ENCODE measurements at places on chromosomes 7 and 10.

DNA sequence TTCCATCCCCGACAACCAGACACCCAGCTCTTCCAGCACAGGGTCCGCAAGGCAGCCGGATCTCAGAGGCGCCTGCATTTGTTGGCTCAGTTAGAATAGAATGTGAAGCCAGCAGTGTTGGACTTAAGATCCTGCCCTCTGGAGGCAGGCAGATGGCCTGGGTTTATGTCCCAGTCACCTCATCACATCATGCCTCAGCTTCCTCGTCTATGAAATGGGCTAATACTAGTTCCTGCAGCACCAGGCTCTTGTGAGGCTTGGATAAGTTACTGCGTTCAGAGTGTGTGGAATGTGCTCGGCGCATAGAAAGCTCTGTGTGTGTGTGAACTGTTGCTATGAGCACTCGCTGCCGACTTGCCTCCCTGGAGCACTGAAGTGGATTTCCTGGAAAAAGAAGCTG lies 202.5 kb upstream of the GPR26 start:
- no peak for DNase-seq

DNA sequence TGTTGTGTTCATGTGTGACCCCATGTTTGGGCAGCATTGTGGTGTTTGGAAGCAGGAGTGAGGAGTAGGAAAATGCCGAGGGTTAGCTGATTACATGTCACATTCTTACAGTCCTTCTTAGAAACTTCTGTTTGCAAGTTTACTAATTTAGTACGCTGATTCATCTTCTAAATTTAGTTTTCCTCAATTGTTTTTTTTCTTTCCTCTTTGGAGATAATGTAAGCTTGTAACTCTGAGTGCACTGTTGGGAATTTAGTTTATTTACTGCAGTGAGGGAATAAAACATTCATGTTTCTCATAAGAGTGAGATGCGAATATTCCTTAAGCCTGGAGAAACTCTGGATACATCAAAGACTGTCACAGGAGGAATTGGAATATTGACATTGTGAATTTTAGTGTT lies 135.0 kb downstream of the NT5C2 start:
- DNase-seq: no peak

DNA sequence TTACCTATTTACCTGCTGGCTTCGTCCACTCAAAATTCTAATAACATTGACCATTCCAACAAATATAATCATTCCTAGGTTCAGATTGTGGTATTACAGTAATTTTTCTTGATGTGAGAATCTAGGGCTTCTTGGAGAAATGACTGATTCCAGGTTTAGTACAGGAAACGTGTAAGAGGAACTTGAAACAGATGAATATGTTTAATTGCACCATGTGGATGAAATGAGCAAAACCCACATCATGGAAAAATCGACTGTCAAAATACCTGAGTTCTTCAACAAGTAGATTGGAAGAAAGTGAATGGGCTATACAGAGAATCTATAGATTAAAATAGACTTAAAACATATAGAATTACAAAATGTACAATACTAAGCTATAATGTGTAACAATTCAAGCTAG lies 24.9 kb upstream of the OR9A4 start:
- no peak for DNase-seq

- no peak for DNase-seq
These were observed 147.3 kb downstream of the SH3PXD2A start for GRCh38 chr10:103707956-103708626.

DNA sequence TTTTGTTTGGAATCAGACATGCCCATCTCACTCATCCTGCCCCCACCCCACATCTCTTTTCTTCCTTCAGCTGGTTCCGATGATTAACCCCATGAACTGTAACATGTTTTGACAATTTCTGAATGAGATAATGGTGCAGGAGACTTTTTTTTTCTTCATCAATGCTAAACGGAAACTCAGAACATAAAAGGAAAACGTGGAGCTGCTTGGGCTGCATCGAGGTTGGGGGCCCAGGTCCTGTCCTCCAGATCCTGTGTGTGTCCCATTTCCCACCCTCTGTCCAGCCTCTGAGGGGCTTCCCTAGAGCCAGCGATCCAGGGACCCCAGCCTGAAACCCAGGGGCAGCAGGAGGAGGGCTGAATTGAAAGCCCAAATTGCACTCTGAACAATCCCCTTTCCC lies 263.8 kb upstream of the GRB10 start:
- DNase-seq: no peak

DNA sequence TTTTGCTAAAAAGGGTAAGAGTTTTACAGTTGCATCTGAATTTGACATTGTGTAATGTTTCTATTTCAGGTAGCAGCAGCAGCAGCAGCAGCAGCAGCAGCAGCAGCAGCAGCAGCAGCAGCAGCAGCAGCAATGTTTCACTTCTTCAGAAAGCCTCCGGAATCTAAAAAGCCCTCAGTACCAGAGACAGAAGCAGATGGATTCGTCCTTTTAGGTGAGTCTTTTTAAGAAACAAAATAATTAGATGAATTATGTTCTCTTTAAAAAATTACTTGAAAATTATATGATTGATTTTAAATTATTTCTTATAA lies 32.6 kb downstream of the UMAD1 start:
- no peak for DNase-seq

DNA sequence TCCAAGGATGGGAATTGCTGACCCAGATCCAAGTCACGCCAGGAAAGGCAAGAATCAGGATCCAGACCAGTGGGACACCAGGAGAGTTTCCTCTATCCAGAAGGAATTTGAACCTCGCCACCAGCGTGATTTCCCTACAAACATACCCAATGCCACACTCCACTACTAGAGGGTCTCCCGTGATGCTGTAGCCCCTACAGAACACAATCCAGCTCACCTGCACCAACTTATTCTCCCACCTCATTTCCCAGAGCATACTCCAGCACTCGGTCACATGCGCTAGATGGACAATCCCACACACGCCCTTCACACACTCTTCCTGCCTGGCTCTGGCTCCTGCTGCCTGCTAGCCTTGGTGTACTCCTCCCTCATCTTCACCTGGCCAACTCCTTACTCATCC lies 142.1 kb upstream of the PDE1C start:
- DNase-seq: no peak

- DNase-seq: no peak
These were observed 95.9 kb upstream of the UNC5B start for GRCh38 chr10:71116426-71116825.

GRCh38 chr10:100569687-100570481 lies 34.1 kb downstream of the HIF1AN start:
- DNase-seq: no peak

DNA sequence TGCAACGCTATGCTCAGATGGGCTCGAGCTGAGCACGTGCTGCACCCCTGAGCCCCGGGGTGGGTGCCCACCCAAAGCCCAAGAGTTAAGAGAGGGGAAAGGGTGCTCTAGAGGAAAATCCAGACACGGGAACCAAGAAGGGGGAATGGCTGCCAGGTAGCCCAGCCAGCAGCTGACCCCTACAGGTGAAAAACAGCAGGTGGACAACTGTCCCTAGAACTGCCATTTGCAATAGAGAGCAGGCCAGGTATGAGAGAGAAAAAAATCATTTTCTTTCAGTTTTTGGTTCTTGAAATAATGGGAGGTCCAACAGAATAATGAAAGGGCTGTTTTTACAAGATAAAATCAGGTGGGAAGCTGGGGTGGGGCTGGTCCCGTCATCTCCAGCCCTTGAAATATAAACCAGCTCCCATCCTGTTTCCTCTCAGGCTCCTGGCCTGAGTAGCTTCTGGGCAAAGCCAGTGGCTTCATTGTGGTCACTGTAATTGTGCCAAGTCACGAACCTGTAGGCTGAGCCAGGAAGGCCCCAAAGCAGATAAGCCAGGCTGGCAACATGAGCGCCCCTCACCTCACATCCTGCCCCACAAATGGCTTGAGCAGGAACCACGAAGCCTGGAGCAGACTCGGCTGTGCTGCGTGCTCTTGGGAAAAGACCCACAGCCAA lies 257.8 kb downstream of the SNX10 start:
- no peak for DNase-seq

DNA sequence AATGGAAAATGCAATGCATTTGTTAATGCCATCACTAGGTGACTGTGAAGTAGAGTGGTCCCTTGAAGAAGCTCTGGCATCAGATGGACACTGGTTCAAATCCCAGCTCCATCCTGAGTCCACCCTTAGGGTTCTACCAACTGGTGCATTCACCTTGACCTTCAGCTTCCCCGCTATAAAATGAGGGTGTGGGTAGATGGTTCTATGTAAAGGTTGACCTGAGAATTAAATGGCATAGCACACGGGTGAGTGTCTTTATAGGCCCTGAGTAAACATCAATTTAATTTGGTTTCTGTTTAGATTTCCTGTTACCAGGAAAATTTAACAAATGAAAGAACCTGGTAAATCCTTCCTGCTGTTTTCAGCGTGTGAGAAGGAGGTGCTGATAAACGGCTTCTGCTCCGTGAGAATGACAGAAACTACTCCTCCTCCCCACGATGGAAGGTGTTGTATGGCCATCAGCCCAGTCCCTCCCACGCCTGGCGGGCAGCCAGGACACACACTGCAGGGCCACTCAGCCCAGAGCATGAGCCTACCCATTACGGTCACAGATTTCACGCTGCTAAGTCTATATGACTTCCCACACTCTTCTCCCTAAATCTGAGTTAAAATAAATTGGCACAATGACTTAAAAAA lies 210.1 kb downstream of the TNS3 start:
- no peak for DNase-seq

DNA sequence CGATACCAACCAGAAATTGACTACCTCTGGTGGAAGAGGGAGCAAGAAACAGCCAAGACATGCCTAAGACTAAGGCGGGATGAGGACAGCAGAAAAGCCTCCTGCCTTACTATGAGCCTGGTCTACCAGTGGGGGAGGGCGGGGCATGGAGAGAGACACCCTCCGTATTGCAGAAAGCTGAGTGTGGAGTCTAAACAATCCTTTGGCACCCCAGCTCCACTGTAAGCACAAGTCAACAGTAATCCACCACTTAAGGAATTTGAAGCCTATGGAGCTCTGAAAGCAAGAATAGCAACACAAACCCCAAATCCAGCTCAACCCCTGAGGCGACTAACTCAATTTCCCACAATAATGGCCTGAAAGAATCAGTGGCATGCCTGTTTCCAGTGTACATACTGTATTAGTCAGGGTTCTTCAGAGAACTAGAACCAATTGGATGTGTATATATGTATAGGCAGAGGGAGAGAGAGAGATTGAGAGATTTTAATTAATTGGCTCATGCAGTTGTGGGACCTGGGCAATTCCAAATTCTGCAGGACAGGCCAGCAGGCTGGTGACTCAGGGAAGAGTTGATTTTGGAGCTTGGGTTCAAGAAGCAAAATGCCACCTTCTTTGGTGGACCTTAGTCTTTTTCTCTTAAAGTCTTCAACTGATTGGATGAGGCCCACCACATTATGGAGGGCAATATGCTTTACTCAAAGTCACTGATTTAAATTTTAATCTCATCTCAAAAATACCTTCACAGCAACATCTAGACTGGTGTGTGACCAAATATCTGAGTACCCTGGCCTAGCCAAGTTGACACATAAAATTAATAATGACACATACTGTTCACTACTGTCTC lies 13.5 kb downstream of the PPIF start:
- DNase-seq: no peak

DNA sequence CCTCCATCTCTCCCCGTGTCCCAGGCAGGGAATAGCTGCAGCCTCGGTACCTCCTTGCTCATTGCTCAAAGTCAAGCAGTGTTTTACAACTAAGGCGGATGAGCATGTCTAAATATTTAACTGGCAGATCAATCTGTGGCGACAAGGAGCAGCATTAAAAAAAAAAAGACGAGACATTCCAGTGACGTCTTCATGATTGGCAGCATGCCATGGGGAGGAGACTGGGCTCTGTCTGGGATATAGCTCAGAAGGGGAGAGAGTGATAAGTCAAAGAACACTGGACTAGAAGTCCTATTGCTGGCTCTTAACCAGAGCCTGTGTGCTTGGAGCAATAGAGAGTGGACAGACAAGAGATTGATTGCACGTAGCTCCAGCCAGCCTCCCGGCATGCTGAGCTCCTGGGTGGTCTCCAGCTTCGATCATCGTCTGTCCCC lies 287.5 kb upstream of the PODXL start:
- DNase-seq: no peak

GRCh38 chr7:111215550-111215949 lies 124.6 kb downstream of the LRRN3 start:
- DNase-seq: no peak

DNA sequence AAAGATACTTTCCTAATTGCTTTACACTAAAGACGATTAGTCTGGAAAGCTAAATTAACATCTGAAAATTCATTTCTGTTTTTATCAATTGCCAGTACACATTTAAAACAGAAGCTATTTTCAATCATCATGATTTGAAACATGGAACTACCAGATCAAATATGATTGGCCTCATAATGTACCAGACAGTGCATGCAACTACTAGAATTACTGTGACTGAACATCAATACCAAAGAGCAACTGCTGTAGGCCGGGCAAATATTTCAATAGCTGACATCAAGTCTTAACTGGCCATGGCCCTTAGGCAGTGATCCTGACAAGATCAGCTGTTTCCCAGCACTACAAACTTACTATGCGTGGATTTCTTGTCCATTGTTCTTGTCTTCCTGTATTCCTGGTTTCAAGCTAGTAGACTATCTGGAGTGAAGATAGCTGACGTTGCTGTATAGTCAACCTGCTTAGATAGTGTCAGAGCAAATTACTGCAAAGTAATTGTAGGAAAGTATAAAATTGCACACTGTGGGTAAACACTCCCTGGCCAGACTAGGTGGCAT lies 21.7 kb upstream of the WNT16 start:
- DNase-seq: no peak

DNA sequence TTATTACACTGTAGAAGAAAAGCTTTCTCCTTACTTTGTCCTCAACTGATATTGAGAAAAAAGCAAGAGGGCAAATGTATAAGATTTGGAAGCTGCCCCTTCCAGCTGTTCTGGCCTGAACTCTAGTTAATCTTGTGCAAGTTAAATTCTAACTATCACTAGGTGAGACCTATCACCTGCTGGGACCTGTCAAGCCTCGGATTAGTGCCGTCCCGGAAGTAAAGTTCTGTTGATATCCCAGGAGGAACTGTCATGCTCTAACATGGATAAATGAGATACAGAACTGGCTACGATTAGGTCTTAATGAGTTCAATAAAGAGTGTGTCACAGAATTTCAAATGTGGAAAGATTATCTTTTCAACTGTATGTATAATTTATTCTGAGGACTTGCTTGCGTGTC lies 1.2 kb upstream of the BPGM start:
- no peak for DNase-seq

GRCh38 chr10:50619882-50620281 lies 3.9 kb downstream of the SGMS1 start:
- no peak for DNase-seq
